Progenitor cell of endocrine pancreas (in vitro differentiated cells): ENCODE measurements at places on chromosomes 1 and 21.

DNA sequence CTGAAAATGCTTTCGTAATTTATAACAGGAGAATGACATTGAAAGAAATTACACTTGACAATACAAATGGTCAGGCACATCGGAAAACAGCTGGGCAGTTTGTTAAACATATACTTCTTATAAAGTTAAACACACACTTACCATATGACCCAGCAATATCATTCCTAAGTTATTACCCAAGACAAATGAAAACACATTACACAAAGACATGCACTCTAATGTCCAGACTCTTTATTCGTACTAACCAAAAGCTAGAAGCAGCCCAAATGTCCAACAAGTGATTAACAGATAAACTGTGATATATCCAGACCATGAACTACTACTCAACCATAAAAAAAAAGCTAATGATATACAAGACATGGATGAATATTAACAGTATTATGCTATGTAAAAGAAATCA, 8.5 kb downstream of the AKT3 start:
- peaks cover 6% of the 10 kb centered on the region for H3K36me3 ChIP-seq
- H3K4me1 ChIP-seq, result no peaks in the 10 kb centered on the region
- no peak overlapping the region for H3K4me3 ChIP-seq

DNA sequence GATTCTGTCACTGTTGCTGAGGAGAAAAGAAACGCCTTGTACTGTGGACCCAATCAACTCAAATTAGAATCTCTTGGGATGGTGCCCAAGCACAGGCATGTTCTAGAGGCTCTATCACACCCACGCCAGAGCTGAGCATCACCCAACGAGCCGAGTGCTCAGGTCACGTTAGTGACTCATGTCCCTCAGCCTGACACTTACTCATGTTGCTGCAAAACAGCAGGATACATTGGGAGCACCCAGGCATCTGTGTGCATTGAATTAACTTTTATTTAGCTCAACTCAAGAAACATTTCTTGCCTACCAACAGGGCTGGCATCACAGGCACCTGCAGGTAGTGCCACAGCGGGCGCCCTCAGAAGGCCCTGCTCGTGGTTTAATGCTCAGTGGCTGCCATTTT, 149.8 kb downstream of the ETS2 start:
- H3K36me3 ChIP-seq, result no peaks in the 10 kb centered on the region
- peaks cover 54% of the 10 kb centered on the region for H3K4me1 ChIP-seq
- no peaks in the 10 kb centered on the region for H3K27me3 ChIP-seq

DNA sequence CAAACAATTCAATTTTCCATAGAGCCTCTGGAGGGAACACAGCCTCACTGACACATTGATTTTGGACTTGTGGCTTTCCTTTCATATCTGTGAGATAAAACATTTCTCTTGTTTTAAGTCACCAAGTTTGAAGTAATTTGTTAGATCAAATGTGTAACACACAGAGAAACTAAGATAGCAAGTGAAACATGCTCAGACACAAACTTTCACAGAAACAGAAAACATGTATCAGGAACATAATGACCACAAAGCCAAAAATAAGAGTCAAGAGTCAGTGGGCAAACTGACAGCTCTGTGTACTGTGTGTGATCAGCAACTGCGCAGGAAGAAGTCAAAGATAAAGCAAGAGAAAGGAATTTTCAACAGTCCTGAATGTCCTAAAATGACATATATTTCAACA, 1237.5 kb downstream of the AMY1C start:
- no peaks in the 10 kb centered on the region for H3K27me3 ChIP-seq
- no peak for DNase-seq
- no peak overlapping the region for H3K4me3 ChIP-seq
- peaks cover 3% of the 10 kb centered on the region for H3K4me1 ChIP-seq
- H3K27ac ChIP-seq, result no peak overlapping the region

GRCh38 chr1:71047635-71048607, at the start of gene PTGER3:
Gene PTGER3, minus strand, starts transcription at chr1:71047816. Its CDS starts 239 bp downstream, at chr1:71047577.
- H3K4me1 ChIP-seq, result peaks cover 3% of the 10 kb centered on the region
- H3K4me3 ChIP-seq, result peak within 1 kb of the TSS; percentile 77
- DNase-seq, result peak; percentile 64

DNA sequence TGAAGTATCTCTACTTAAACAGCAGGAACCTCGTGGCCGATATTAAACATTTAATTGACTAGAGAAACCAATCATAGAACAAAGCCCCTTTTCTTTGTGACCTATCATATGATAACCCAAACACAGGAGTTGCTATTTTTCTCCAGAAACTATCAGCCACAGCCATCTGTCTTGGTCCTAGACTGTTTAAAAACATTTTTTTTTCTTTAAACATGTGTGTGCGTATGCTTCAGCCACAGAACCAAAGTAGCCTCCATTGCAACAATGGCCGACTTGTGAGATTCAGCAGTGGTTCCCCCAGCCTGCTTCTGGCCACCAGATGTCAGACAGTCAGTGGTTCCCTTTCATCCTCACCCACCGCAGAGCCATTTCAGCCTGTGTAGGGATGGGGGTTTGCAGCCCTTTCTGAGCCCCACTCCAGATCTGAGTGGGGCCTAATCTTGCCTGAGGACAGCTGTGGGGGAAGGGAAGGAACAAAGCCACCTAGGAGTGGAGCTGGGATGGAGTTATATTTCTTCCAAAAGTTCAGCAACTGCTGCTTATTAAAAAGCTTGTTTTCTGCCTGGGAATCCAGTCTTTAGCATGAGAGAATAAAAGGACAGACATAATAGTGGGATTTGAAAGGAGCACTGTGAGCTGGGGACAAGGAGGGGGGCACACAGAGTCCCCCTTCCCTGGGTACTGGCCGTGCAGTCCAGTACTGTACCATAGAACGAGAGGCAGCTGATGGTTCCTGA, 11.7 kb upstream of the IGSF3 start:
- no peak overlapping the region for H3K27ac ChIP-seq
- no peak overlapping the region for H3K4me3 ChIP-seq
- H3K4me1 ChIP-seq, result peaks cover 5% of the 10 kb centered on the region

DNA sequence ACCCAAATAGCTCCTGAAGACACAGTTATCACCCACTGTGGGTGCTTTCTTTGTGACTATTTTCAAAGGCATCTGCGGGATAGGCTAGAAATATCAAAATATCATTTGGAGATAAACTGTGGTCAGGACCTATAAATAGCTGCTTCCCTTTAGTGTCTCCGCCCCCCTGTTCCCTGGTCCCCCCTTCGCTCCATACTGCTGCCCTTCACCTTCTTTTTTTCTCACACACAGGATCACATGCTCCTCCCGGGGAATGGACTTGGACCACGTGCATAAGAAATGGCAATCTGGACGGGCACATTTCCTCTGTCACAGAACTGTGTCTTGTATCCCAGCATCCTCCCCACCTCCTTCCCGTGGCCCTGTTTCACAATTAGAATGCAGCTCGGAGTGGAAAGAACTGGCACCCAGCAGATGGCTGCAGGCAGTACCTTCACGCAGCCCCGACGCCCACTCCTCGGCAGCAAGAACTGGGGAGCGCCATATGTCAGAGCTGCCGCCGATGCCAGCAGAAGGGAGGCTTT, 68.8 kb upstream of the SSX2IP start:
- no peaks in the 10 kb centered on the region for H3K36me3 ChIP-seq

DNA sequence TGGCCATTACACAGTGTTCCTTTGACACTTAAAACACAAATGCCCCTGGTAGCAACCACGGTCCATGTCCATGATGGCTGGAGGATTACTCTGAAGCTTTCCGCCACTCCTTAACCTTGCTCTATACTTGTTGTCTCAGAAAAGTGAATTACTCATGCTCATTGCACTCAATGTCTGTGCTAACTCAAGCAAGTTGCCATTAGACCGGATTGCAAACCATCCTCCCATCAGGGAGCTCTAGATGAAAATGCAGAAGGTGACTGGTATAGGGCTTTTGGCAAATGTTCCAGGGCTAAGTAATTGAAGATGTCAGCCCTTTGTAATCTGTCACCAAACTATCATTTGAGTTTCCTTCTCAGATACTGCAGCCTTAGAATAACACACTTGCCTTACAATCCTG, 1288.3 kb upstream of the B3GALT2 start:
- H3K4me1 ChIP-seq, result no peaks in the 10 kb centered on the region
- no peaks in the 10 kb centered on the region for H3K36me3 ChIP-seq
- H3K4me3 ChIP-seq, result no peak overlapping the region
- no peaks in the 10 kb centered on the region for H3K27me3 ChIP-seq
- no peak overlapping the region for H3K27ac ChIP-seq
- no peak for DNase-seq

DNA sequence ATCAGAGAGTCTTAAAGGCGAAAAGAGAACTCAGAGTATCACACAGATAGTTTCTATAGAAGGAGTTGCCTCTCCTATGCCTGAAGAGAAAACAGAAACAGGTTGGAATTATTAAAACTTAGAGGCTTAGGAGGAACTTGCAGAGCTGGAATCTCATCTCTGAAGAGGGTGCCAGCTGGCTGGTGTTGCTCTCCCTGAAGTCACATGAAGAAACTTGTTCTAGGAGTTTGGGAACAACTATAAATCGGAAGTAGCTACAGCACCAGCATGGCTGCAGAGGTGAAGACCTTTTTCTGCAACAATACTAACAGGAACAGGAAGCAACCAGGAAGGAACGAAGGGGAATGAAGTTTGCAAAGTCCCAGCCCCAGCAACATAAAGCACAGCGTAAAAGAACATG, 35.8 kb downstream of the FMO3 start:
- H3K4me3 ChIP-seq, result no peak overlapping the region
- H3K4me1 ChIP-seq, result peaks cover 5% of the 10 kb centered on the region
- no peak for DNase-seq
- no peaks in the 10 kb centered on the region for H3K27me3 ChIP-seq

DNA sequence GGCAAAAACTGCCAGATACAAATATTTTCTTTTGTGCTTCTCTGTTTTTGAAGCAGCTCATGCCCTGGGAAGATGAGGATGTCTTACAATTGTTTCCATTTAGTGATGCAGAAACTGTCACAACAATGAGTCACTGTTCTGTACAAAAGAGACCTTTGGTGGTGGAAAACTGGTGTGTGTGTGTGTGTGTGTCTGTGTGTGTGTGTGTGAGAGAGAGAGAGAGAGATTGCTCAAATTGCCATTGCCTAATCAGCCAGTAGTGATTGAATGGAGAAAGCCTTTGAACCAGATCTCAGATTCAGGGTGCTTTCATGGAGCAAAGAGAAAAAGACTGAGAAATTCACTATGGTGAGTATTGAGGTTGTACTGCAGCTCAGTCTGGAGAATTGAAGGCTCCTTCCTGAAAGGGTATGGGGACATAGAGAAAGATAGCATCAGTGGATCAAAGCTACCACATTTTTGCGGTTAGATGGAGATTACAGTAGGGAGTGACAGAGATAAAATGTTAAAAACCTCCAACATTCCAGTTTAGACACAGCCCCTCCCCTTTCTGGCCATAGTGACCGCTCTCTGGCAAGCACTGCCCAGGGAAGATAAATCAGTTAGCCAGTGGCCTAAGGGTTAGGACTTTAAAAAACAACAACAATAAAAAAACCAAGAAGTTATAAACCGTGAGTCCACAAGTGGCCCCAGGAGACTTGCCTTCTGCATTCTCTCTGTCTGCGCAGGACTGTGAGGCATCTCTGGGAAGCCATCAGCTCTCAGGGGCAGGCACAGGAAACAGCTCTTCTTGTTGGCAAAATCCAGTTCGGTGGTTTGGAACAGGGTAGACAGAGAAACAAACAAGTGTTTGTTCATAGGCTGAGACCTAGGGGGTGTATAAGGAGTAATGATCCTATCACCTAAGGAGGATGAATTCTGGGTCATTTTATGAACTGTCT, 406.5 kb downstream of the DUSP10 start:
- H3K36me3 ChIP-seq, result no peaks in the 10 kb centered on the region
- no peaks in the 10 kb centered on the region for H3K27me3 ChIP-seq
- H3K4me1 ChIP-seq, result peaks cover 5% of the 10 kb centered on the region
- H3K4me3 ChIP-seq, result no peak overlapping the region
- DNase-seq, result no peak

GRCh38 chr1:218679391-218679790, 334.3 kb downstream of the TGFB2 start:
- H3K27me3 ChIP-seq, result no peaks in the 10 kb centered on the region
- no peak overlapping the region for H3K27ac ChIP-seq
- DNase-seq, result no peak
- H3K4me3 ChIP-seq, result no peak overlapping the region

- no peak for DNase-seq
- no peaks in the 10 kb centered on the region for H3K27me3 ChIP-seq
- peaks cover 4% of the 10 kb centered on the region for H3K4me1 ChIP-seq
Observed at GRCh38 chr21:28867401-28867800, 125.3 kb downstream of the LTN1 start.

DNA sequence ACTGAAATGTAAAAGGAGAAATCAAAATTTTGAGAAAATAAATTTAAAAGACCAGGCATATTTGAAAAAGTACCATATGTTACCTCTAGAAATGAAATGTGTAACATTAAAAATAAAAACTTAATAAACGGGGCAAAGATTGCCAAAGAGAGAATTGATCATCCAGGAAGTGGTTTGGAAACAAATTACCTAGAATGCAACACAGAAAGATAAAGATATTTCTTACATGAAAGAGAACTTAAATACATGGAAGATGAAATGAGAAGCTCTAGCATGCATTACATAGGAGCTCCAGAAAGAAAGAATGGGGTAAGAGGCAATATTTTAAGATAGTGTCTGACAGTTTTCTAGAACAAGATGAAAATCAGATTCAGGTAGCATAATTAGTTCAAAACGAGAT, 235.9 kb upstream of the IRF2BP2 start:
- H3K27ac ChIP-seq, result no peak overlapping the region
- DNase-seq, result no peak
- no peaks in the 10 kb centered on the region for H3K36me3 ChIP-seq
- H3K4me3 ChIP-seq, result no peak overlapping the region

- DNase-seq, result peak; percentile 10
- H3K27ac ChIP-seq, result peak overlapping the region; percentile 97
- H3K4me3 ChIP-seq, result peak overlapping the region; percentile 79
- H3K4me1 ChIP-seq, result peaks cover 16% of the 10 kb centered on the region
Observed at GRCh38 chr21:17612023-17612564, 607 bp downstream of the BTG3 start.

DNA sequence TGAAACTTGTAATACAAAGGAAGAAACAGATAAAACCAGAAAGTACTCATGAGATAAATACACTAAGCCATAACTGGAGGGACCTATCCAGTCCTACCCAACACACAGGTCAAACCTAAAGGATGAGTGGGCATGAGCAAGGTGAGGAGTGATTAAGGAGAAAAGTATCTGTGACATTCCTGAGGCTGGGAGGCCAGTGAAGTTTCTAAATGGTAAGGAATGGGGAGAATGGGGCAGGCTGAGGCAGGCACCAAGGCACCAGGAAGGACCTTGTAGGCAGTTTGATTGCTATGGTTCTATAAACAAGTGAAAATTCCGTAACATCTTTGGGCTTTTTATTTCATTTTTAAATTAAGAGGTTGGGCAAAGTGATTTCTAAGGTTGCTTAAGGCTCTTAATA, 10.4 kb downstream of the DDX59 start:
- no peak overlapping the region for H3K4me3 ChIP-seq
- peak overlapping the region; percentile 47 for H3K27ac ChIP-seq
- H3K4me1 ChIP-seq, result no peaks in the 10 kb centered on the region
- no peaks in the 10 kb centered on the region for H3K27me3 ChIP-seq
- peaks cover 25% of the 10 kb centered on the region for H3K36me3 ChIP-seq

GRCh38 chr1:195886000-195886399, 722.2 kb downstream of the KCNT2 start:
- no peak overlapping the region for H3K4me3 ChIP-seq
- no peak for DNase-seq

GRCh38 chr1:114286179-114286578, 132.5 kb upstream of the SYT6 start:
- peaks cover 8% of the 10 kb centered on the region for H3K27me3 ChIP-seq
- no peaks in the 10 kb centered on the region for H3K36me3 ChIP-seq
- H3K4me1 ChIP-seq, result no peaks in the 10 kb centered on the region
- no peak for DNase-seq
